Airway epithelial cell (primary cell): ENCODE measurements at places on chromosomes 4 and X. TPM values are rescaled to one million over a fixed set of nuclear protein-coding genes. Genes with fewer than 3 reads are reported as not detected.

The GAGE12H gene
- total RNA-seq = not detected in 2 replicates

The TMEM47 gene
- total RNA-seq = 2.0 and 3.0 TPM in 2 replicates

The PRIMPOL gene
- total RNA-seq = 10.2 and 12.8 TPM in 2 replicates

The GDPD2 gene
- total RNA-seq = 0.19 and 0.92 TPM in 2 replicates

The IL13RA2 gene
- 0.28 and 0.65 TPM in 2 replicates for total RNA-seq

The MYOZ2 gene
- not detected in 2 replicates for total RNA-seq

The ELOVL6 gene
- total RNA-seq = 20.7 and 26.1 TPM in 2 replicates

The TMPRSS11A gene
- total RNA-seq = 1.4 and 1.5 TPM in 2 replicates

The CLIC2 gene
- total RNA-seq = not detected in 2 replicates

The CDKL2 gene
- 0.60 and 1.1 TPM in 2 replicates for total RNA-seq

The SCRG1 gene
- not detected in 2 replicates for total RNA-seq

The TMPRSS11D gene
- total RNA-seq = 1.8 and 1.9 TPM in 2 replicates

The MID1IP1 gene
- 89.9 and 91.5 TPM in 2 replicates for total RNA-seq

The CXCR3 gene
- not detected in 2 replicates for total RNA-seq

The MFAP3L gene
- 0.70 and 2.0 TPM in 2 replicates for total RNA-seq

The GPR119 gene
- total RNA-seq = not detected in 2 replicates

The ERCC6L gene
- 5.8 and 6.9 TPM in 2 replicates for total RNA-seq

The AKAP4 gene
- not detected in 2 replicates for total RNA-seq

The COQ2 gene
- 19.4 and 25.5 TPM in 2 replicates for total RNA-seq

The SASH3 gene
- total RNA-seq = not detected in 2 replicates

The RAB41 gene
- not detected in 2 replicates for total RNA-seq

The PLRG1 gene
- 53.6 and 60.6 TPM in 2 replicates for total RNA-seq

The PHEX gene
- 1.2 and 2.4 TPM in 2 replicates for total RNA-seq

The SPANXA2 gene
- not detected in 2 replicates for total RNA-seq

The DCAF4L1 gene
- total RNA-seq = 0.21 TPM in 1 of 2 replicates, not detected in the other

The GRPR gene
- not detected in 2 replicates for total RNA-seq

The CCDC120 gene
- total RNA-seq = 6.3 and 11.5 TPM in 2 replicates

The GPAT3 gene
- 1.2 and 1.8 TPM in 2 replicates for total RNA-seq

The AREG gene
- total RNA-seq = 325 and 334 TPM in 2 replicates

The HS3ST1 gene
- total RNA-seq = 1.7 and 10.1 TPM in 2 replicates

The DDX53 gene
- not detected in 2 replicates for total RNA-seq

The SPRY1 gene
- 9.0 and 10.1 TPM in 2 replicates for total RNA-seq

The PNCK gene
- 1.2 and 1.5 TPM in 2 replicates for total RNA-seq

The EVC2 gene
- total RNA-seq = 2.8 and 3.5 TPM in 2 replicates
